NCI-H1092 treated with DMSO at 0.1 percent for 48 hours (cell line): ENCODE measurements at places on chromosomes 4 and X.

DNA sequence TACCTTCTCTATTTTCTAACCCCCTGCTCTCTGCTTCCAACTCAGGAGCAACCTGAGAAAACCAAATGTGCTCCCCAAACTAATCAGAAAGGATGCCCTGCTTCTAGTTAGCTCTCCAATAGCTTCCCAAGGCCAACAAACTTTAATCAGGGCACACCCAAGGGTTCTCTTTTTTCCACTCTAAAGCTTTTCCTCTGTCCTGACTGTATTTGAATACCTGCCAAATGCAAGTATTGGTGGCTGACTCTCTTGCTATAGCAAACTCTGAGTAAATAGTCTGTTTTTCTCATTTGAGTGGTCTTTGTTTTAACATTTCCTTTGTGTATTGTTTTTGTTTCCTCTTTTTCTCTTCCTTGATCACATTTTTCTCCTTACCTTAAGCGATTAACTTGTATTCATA is 52.5 kb downstream of the GBA3 start:
- no peak for DNase-seq

- DNase-seq, result no peak
These were observed 72.1 kb downstream of the KLHL34 start for GRCh38 chrX:21586001-21586400.

GRCh38 chr4:84901740-84902281 is 64.7 kb downstream of the WDFY3 start:
- DNase-seq, result no peak

- no peak for DNase-seq
These were observed 66.3 kb downstream of the DCUN1D4 start for GRCh38 chr4:51909236-51909703.

- DNase-seq, result no peak
These were observed 205.0 kb upstream of the HAND2 start for GRCh38 chr4:173735049-173735448.

GRCh38 chr4:2891294-2891693 is 47.6 kb downstream of the ADD1 start:
- DNase-seq, result no peak

- no peak for DNase-seq
These were observed 130.7 kb downstream of the TSPAN5 start for GRCh38 chr4:98527534-98528269.

DNA sequence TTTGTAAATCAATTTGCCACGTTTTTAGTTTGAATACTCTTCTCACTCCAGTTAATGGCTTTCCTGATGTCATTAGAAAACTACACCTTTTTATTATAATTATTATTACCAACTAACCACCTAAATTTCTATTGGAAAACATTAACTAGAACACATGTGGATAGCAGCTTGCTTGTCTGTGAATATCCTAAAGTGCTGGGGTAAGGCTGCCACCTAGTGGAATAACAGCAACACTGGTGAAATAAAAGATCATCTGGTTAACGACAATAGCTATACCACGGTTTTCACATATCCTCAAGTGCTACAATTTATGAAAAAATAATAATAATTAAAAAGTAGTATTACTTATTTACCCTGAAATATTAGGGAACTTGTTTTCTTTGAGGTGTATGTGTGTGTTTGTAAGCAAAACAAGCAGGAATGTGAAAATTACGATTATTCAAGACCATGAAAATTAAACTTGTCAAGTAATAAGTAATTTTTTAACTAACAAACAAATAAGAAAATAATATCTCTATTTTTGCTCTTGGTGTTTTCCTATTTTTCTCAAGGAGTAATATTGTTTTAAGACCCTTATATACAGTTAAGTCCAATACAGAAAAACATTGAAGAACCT is 130.1 kb upstream of the TECRL start:
- DNase-seq, result peak; percentile 88

DNA sequence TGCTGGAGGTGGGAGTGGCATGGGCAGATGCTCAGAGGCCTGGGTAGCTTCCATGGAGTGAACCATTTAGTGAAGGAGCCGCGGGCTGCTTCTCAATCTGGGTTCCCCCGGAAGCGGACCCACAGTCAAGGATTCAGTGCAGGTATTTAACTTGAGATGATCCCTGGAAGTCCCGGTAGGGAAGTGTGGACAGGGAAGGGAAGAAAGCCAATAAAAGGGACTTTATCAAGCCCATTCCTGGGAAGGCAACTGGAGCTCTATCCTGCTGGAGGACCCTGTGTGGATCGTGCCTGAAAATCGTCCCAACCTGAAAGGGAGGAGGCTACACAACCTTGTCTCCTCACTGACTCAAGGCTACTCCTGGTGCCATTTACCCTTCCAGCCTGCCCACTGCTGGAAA is 76.9 kb downstream of the DHX15 start:
- no peak for DNase-seq

DNA sequence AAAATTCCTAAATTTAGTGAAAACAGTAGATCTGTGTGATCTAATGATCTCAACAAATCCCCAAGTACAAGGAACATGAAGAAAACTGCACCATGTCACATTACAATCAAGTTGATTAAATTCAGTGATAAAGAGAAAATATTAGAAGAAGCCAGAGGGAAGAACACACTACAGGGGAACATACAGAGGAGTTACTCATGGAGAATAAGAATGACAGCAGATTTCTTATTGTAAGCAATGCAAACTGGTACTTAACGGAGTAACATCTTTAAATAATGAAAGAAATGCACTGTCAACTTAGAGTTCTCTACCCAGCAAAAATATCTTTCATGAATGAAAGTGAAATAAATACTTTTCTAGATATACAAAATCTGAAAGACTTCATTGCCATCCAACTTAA is 21.1 kb downstream of the TLL1 start:
- no peak for DNase-seq
